ENCODE measurements at places on chromosomes 7 and 10. TPM values are rescaled to one million over a fixed set of nuclear protein-coding genes. Genes with fewer than 3 reads are reported as not detected.

The CHST15 gene
- 0.80 TPM for total RNA-seq

The HOXA4 gene
- total RNA-seq = not detected

The VWDE gene
- total RNA-seq = 2.6 TPM

The OR13A1 gene
- total RNA-seq = not detected

The NAMPT gene
- 334 TPM for total RNA-seq

The HOXA10 gene
- total RNA-seq = not detected

The ADARB2 gene
- total RNA-seq = not detected

The RNF32 gene
- total RNA-seq = not detected

Measured in activated naive CD4-positive, alpha-beta T cell treated with anti-CD3 and anti-CD28 coated beads, Interleukin-2, amount 50 U/mL, for 72 hours (primary cell).